ENCODE measurements at places on chromosomes 5 and 9.

DNA sequence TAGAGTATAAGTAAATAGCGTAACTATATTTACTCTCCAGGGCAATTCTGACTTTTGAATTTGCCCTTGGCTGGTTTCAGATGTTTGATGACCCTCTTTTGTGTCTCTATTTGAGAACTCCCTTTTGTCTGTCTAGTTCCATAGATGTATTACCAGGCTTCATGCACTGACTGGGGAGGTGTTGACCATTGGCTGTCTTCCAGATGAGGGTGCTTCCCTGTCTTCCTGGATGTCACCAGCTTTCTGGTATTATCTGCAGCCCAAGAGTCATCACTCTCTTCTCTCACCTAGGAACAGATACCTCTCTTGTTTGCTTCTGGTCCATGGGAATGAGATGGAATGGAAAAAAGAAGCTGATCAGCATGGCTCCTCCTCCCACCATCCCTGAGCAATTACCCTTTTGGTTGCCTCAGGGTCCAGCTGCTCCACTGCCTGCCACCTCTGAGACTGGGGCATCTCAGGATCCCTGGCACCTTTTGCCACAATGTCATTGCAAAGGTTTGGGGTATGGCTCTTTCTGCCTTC is 58.7 kb upstream of the TMED7 start:
- DNase-seq = no peak

- no peak for DNase-seq
Observed at GRCh38 chr9:81559709-81560108, 129.6 kb downstream of the TLE1 start.

- DNase-seq = no peak
Observed at GRCh38 chr5:165321912-165322311, 1816.5 kb downstream of the MAT2B start.

GRCh38 chr5:58925627-58926540 is 343.0 kb downstream of the RAB3C start:
- no peak for DNase-seq
